NCI-H1417 treated with DMSO at 0.1 percent for 48 hours (cell line): ENCODE measurements at places on chromosomes 13 and 19.

DNA sequence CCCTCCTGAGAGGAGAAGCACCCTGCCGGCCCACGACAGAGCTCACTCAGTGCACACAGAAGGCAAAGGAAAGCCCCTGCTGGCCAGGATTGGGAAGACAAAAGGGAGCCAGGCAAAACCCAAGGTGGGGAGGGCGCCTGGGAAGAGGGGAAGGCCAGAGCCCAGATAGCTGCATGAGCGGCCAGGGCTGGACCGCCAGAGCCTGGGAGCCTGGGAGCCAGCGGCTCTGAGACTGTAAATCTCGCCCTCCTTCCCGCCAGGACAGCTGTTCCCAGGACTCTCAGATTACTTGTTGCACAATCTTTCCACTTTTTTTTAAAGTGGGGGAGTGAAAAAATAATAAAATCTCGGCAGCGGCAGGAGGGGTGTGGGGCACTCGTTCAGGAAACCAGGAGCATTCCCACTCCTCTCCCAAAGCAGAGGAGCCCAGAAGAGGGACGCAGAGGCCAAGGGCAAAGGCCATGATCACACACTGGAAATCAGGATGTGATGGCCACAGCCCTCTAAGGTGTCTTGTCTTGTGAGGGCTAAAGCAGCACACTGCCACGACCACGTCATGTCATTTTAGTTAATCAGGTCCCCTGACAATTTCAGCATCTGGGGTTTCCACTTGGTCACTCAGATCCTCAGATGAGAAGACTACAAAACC lies 19.6 kb upstream of the EPHX3 start:
- no peak for DNase-seq

DNA sequence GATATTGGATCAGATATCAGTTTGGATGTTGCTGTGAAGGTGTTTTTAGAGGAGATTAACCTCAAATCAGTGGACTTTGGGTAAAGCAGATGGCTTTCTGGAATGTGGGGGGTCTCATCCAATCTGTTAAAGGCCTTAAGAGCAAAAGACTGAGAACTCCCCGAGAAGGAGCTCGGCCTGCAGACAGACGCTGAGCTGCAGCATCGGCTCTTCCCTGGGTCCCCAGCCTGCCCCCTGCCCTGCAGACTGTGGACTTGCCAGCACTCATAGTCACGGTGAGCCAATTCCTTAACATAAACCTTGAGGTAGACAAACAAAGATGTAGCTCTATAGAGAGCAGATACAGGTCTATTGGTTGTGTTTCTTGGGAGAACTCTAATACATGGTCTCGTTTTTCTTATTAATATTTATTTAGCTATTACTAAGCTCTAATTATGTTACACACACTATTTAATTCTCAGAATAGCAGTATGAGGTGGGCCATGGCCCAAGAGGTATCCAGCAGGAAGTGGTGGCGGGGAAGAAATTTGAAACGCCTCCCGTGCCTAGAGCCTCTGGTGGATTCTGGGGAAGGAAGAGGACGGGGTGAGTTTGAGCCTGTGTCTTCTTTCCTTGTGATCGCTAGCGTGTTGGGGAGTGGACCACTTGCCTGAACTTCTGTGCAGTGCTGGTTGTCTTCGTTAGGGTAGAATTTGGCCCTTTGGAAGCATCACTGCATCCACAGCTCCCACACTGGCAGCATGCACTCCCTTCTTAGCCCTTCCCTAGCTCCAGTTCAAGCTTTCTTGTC lies 305.3 kb downstream of the TEX29 start:
- no peak for DNase-seq

DNA sequence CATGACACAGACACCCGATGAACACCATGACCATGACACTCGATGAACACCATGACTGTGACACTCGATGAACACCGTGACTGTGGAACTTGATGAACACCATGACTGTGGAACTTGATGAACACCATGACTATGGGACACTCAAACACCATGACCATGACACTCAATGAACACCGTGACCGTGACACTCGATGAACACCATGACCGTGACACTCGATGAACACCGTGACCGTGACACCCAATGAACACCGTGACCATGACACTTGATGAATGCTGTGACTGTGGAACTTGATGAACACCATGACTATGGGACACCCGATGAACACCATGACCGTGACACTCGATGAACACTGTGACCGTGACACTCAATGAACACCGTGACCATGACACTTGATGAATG lies 31.5 kb downstream of the ZFR2 start:
- no peak for DNase-seq

DNA sequence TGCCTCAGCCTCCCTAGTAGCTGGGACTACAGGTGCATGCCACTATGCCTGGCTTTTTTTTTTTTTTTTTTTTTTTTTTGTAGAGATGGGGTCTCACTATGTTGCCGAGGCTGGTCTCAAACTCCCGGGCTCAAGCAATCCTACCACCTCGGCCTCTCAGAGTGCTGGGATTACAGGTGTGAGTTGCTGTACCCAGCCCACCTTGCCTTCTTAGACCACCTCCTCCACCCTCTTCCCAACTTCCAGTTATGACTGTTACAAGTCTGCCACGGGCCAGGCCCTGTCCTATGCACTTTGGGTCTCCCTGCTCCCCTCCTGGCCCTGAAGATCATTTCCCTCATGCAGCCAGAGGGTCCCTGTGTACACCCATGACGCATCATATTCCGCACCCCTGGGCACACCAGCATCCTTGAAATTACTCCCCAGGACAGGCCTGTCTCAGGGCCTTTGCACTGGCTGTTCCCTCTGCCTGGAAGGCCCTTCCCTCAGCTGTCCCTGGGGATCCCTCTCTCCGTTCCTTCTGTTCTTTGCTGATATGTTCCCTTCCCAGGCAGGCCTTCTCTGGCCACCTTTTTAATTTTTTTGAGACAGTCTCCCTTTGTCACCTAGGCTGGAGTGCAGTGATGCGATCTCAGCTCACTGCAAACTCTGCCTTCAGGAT lies 3.0 kb downstream of the LGALS4 start:
- no peak for DNase-seq

- DNase-seq = peak; percentile 12
Measured at GRCh38 chr19:38095411-38096308, 128.4 kb downstream of the DPF1 start.
